Kidney (tissue), 22 donors: ENCODE measurements at places on chromosomes 2 and 18. TPM values are rescaled to one million over a fixed set of nuclear protein-coding genes. Genes with fewer than 3 reads are reported as not detected.
A peak's percentile ranks its signal among the peaks of the same experiment; 100 is the strongest.

The RNF152 gene
- 45.0 TPM for total RNA-seq

- peak; percentile 95 for DNase-seq
- no peaks in the 10 kb centered on the region for H3K36me3 ChIP-seq
- H3K4me3 ChIP-seq: peak within 1 kb of the TSS; percentile 96
- H3K27me3 ChIP-seq: no peaks in the 10 kb centered on the region
- H3K4me1 ChIP-seq: peaks cover 3% of the 10 kb centered on the region
These were observed at the start of gene ME2 for GRCh38 chr18:50878345-50879301. Gene ME2 (plus strand): TSS chr18:50879118. CDS start chr18:50895821, 16,703 bp downstream.

DNA sequence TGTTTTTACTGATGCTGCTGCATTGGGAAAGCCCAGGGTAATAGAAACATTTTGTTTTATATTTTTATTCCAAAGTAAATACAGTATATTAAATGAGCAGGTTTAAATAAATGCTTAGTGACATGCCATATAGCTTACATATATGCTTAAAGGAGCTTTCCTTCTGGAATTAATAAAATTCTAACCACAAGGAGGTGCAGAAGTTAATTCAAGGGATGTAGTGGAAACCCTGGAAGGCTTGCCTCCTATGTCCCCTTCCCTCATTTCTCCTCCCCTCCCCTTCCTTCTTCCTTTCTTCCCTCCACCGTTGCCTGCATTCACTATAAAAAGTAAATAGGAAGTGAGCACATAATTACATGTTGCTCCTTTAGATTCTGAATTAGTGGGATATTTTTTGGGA lies 96.3 kb downstream of the UBE2E3 start:
- no peak for DNase-seq
- H3K27me3 ChIP-seq: no peaks in the 10 kb centered on the region
- H3K4me3 ChIP-seq: no peak overlapping the region
- no peak overlapping the region for H3K27ac ChIP-seq

DNA sequence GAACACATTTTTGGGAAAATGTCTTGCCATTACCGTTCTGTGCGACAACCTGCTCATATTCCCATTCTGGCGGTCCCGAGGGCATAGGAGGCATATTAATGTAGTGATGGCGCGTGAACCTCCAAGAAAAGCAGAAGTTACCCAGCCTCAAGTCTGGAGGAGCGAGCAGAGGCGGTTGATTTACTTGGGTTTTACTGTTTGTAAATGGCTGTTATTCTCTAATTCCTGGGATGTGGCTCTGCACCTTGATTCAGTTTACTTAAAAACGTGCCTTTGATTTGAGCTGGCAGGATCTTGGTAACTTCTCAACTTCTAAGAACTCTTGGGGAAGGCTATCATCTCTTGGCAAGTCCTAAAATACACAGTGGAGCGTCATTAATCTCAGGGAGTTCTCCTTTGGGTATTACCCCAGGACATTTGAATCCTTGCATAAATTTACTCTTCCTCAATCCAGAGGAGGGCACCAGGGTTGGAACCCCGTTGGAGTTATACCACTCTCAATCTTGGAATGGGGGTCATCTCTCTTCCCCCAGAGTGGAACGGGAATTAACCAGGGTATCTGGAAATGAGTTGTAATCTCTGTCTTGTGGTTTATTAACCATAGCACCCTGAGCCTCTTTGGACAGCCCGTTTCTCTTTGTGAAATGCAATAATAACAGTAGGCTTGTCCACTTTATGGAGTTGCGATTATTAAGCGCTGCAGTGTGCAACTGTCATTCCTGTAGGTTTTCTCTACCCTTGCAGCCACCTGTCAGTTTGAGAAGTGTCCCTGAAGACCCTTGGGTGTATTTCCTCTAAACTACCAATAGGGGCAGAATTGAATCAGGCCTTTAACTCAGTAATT lies 2.1 kb downstream of the HK2 start:
- H3K27ac ChIP-seq: no peak overlapping the region
- H3K36me3 ChIP-seq: no peaks in the 10 kb centered on the region
- no peaks in the 10 kb centered on the region for H3K27me3 ChIP-seq
- H3K4me1 ChIP-seq: no peaks in the 10 kb centered on the region
- DNase-seq: no peak

GRCh38 chr2:239187464-239188253 lies 213.2 kb downstream of the HDAC4 start:
- H3K4me1 ChIP-seq: no peaks in the 10 kb centered on the region
- peaks cover 2% of the 10 kb centered on the region for H3K36me3 ChIP-seq

GRCh38 chr18:45166836-45167551 lies 448.3 kb upstream of the SLC14A2 start:
- H3K4me3 ChIP-seq: no peak overlapping the region
- DNase-seq: no peak
- no peaks in the 10 kb centered on the region for H3K4me1 ChIP-seq
- H3K27ac ChIP-seq: no peak overlapping the region
